NCI-H2081 (cell line): ENCODE measurements at places on chromosomes 5 and 9.

DNA sequence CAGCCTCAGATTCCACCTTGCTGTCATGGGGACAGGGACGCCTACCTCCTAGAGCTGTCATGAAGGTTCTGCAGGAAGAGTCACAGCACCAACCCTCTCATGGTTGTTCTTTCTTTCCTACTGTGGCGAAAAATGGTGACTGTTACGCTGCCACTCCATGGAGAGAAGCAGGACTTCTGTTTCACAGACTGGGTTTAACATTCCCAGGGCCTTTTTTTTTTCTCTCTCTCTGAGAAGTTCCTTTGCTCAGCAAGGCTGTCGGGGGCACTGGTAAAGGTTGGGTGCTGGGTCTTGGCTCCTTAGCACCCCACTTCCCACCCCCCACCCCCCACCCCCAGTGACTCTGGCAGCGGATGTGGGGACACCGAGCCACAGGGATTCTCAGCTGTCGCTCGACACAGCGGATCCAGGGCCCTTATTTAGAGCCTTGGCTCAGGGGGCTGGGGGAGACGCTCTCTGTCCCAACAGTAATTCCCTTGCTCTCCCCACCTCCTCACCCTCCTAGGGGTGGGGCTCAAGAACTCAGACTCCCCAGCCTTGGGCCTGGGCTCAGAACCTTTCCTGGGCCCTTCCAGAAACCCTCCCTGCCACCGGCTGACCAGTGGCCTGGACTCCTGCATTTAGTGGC lies 34.4 kb downstream of the DUSP1 start:
- DNase-seq = no peak

- DNase-seq = no peak
These were observed 17.8 kb upstream of the LVRN start for GRCh38 chr5:115944501-115944900.

DNA sequence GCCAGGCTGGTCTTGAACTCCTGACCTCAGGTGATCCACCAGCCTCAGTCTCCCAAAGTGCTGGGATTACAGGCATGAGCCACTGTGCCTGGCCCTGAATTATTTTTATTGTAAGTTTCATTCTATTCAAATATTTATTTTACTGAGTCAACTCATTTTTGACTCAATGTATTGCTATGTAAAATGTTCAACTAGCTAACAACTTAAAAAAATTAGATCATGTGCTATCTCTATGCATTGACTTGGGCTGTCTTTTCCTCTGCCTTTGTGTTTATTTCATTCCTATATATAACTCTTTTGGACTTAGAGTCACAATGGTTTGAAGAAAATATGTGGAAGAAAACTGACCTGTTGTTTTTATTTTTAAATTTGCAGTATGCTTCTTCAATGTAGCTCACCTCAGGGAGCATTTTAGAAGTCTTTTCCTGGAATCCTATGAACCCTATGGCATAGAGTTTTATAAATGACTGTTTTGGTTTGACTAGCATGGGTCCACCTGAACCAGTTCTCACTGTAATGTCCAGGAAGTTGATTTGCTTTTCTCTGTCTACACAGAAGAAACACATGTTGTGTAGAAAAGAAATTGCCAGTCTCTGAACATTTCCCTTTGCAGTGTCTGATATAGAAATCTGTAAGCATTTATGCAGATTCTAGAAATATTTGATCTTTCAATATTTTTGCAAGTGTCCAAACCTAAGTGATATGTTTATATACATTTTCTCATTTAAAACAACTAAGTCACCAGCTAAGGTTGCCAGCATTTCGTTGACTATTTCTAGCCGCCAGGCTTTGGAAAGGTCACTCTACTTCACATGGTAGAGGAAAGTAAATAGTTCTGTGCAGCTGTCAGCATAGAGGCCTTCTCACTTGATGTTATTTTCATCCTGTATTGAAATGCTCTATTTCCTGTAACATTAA lies 138.8 kb downstream of the PCSK1 start:
- DNase-seq = no peak

GRCh38 chr9:100071271-100071670 lies 27.5 kb downstream of the ERP44 start:
- DNase-seq = no peak

GRCh38 chr5:88251048-88251711 lies 17.5 kb downstream of the TMEM161B start:
- no peak for DNase-seq

DNA sequence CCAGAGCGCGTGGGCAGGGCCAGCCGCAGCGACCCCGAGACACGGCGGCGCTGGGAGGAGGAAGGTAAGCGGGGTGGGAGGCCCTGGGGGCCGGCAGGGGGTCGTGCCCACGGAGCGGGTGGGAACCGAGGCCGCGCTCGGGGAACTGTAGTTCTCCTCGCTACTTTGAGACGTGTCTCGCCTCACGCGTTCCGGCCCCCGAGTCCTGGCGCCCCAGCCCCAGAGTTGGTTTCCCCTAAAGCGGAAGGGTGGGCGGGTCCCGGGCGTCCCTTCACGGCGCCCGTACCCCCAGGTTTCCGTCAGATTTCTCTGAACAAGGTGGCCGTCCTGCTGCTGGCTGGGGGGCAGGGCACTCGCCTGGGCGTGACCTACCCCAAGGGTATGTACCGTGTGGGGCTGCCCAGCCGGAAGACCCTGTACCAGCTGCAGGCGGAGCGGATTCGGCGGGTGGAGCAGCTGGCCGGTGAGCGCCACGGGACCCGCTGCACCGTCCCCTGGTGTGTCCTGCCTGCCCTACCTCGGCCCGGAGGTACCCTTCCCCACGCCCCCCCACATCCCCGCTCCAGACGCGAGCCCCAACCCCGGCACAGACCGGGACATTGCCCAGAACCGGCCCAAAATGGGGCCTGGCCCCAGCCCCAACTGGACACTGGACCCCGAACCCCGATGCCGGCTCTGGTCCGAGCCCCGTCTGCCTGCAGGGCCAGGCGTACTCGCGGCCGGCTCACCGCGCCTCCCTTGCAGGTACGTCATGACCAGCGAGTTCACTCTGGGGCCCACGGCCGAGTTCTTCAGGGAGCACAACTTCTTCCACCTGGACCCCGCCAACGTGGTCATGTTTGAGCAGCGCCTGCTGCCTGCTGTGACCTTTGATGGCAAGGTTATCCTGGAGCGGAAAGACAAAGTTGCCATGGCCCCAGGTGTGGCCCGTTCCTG lies 709 bp downstream of the UAP1L1 start:
- no peak for DNase-seq

DNA sequence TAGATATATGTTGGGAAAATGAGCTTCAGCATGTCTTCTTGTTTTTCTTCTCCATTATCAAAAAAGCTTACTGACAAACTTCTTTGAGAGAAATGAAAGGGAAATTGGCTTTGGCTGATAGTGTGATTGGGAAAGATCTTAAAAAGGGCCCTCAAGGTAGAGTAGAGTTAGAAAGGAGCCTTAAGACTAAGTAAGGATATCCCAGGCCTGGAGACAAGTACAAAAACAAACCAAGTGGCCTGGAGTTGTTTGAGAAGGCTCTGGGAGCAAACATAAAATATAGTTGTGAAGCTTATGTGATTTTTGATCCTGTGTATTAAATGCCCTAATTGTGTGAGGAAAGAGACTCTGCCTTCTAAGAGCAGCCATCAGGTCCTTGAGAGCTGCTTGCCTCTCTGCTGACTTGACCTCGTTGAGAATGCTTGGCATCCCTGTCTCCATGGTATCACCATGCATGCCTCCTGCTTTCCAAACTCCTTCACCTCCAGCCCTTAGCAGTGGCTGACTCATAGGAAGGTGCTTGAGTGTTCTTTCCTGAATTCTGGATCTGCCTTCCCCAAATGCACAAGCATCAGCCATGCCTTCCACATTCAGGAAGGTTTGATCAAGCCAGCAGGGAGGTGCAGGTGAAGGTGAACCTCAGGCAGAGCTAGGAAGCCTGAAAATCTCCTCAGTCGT lies 78.9 kb downstream of the SMARCA2 start:
- no peak for DNase-seq

DNA sequence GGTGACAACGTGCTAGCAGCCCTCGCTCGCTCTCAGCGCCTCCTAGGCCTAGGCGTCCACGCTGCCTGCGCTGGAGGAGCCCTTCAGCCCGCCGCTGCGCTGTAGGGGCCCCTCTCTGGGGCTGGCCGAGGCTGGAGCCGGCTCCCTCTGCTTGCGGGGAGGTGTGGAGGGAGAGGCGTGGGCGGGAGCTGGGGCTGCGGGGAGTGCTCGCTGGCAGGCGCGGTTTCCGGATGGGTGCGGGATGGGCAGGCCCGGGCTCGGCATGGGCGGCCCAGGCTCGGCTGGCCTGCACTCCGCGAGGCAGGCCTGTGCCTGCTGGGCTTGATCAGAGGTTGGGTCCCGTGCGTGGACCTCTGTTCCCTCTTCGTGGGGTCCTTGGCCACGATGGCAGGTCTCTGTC lies 472.6 kb downstream of the PRR16 start:
- no peak for DNase-seq

DNA sequence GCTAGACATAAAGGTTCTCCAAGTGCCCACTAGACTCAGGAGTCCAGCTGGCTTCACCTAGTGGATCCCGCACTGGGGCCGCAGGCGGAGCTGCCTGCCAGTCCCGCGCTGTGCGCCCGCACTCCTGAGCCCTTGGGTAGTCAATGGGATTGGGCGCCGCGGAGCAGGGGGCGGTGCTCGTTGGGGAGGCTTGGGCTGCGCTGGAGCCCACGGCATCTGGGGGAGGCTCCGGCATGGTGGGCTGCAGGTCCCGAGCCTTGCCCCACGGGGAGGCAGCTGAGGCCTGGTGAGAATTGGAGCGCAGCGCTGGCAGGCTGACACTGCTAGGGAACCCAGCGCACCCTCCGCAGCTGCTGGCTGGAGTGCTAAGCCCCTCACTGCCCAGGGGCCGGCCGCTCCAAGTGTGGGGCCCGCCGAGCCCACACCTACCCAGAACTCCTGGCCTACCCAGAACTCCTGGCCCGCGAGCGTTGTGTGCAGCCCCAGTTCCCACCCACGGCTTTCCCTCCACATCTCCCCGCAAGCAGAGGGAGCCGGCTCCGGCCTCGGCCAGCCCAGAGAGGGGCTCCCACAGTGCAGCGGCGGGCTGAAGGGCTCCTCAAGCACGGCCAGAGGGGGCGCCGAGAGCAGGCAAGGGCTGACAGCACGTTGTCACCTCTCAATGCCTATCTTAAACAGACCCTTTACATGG lies 260.7 kb upstream of the DMRT1 start:
- no peak for DNase-seq

DNA sequence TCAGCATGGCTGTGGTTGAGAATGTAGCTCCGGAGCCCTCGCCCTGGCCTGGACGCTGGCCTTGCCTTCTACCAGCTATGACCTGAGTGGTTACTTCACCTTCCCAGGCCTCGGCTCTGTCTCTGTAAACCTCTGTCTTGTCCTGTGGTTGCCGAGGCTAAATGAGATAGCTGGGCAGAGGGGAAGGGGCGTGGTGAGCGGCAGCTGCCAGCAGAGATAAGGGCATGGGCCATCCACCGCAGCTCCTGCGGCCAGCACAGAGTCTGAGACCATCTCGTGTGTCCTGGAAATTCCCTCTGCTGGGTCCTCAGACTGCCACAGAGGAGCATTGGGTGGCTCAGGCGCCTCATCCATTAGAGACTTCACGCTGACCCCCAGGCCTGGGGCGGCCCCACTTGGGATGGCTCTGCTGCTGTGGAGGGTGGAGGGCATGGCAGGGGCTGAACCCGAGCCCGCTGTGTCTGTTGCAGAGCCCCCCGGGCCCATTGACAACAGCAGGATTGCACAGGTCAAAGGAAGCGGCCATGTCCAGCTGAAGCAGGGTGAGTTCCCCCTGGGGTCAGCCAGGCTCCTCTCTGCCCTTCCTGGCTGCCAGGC lies 43.9 kb downstream of the USP20 start:
- DNase-seq = no peak

DNA sequence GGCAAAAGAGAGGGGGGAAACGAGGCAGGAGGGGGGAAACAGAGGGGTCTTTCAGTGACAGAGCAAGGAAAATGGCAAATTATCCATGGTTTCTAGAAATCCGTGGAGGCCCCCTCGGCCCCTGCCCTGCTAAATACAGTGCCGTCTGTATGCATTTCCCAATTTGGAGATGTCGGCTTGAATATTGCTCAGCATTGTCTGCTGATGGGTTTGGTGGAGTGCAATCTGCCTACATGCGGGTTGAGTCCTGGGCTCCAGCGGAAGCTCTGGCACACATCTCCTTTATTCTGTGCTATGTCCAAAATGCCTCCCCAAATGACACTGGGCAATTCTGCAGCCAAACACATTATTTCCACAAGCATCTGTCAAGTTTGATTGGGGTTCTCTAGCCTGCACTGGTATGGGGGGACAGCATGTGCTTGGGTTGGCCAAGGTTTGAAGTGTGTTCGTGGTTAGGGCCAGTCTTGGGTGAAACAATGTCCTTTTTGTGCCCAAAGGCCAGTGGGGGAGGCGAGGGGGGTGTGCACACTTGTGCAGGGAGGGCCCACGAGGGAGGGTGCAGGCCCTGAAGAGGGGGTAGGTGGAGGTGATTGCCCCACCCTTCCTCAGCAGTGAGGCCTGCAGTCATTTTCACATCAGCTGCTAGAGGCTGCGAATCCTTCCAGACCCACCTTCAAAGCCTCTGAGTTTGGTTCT lies 6.2 kb upstream of the NEUROG1 start:
- DNase-seq = no peak

- DNase-seq = no peak
These were observed 135.5 kb downstream of the NMUR2 start for GRCh38 chr5:152269533-152269932.

DNA sequence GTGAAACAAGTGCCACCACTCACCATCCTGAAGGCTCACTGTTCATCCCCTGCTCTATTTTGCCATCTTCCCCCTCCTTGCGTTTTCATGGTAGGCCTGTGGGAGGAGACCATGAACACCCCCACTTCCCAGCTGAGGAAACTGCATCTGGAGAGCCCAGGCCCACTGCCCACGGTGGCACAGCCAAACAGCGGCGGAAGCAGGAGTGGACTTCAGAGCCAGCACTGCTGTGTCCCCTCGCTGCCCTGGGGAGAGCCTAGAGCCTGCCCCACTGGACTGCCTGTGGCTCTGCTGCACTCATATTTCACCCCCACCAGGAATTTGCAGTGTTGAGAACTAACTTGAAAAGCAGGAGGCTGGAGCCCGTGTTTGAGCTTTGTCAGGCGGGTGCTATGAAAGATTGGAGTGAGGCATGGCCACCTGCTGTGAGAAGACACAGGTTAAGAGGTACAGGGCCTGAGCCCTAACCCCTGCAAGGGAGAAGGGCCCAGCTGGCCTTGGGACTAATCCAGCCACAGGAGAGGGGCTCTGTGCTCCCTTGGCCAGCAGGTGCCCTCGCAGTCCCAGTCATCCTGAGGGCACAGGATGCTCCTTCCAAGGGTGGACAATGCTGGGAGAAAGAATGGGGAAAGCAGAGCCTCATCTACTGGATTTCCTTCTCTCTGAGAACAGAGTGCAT lies 79.0 kb downstream of the MACROH2A1 start:
- DNase-seq = no peak

DNA sequence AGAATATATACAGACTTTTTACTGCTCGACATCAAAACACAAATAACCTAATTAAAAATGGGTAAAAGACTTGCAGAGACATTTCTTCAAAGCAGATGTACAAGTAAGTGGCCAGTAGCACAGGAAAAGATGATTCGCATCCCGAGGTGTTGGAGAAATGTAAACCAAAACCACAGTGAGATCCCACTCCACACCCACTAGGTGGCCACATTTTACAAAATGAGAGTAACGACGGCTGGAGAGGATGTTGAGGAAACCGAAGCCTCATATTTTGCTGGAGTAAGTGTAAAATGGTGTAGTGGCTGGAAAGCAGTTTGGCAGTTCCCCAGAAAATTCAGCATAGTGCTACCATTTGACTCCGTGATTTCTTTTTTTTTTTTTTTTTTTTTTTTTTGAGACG lies 21.3 kb upstream of the GBGT1 start:
- peak; percentile 86 for DNase-seq

- no peak for DNase-seq
These were observed 88.4 kb upstream of the CXCL14 start for GRCh38 chr5:135667204-135667603.

- no peak for DNase-seq
These were observed 99.1 kb upstream of the SMC5 start for GRCh38 chr9:70159630-70160029.
